Suppressor macrophage treated with lipopolysaccharide for 4 hours (primary cell): ENCODE measurements at places on chromosomes 1 and 21.

DNA sequence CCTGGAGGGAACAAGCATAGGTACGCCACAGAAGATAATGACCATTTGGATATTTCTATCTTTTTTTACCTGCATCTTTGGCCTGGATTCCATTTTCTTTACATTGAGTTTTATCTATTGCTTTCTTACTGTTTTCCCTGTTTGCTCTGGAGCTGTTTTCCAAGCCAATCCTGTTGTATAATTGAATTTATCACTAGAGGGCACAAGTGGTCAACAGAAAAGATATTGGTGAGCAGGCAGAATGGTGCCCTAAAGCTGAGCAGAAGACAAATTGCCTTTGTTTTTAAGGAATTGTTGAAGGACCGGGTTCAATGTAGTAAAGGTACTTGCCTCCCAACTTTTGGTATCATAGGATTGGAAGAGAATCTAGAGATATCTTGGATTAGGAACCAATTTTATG is 152.8 kb downstream of the PPP1R12B start:
- DNase-seq: peak; percentile 45

GRCh38 chr1:93816970-93817678 is 61.9 kb downstream of the DNTTIP2 start:
- peak; percentile 57 for DNase-seq

- DNase-seq: no peak
Measured at GRCh38 chr1:91759076-91759475, 126.9 kb downstream of the TGFBR3 start.

DNA sequence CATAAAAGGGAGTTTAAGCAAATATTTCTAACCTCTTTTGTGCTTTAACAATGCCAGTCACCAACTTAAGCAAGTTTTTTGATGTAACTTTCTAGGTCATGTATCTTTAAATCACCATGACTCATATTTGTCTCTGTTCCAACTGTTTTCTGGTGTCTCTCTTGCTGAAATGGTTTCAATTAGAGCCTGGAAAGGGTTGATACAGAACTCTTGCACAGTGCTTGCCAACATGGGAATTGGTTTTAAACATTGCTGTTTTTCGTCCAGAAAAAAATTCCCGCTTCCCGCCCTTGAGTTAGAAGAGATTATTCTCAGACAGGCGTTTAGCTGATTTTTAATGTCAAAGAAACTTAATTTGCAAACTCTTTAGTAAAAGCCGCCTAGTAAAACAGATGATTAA is 46.4 kb upstream of the SLC22A15 start:
- DNase-seq: no peak

DNA sequence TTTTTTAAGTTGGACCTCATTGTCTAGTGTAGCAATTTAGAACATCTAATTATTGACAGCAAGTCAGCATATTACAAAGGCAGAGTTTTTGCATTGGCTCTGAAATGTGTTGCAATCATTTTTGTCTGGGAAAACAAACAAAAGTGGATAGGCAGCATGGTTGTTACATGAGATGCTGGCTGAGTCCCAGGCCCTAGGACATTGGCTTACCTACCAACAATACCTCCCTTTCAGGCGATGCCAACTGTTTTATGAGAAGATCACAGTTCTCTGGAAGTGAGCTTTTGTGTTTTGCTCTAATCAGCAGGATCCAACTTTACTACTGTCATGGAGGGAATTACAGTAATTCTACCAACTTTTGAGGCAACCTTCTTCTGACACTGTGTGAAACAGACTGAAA is 71.5 kb upstream of the CXADR start:
- DNase-seq: no peak

- no peak for DNase-seq
Measured at GRCh38 chr1:28535180-28535579, 17.7 kb upstream of the TRNAU1AP start.

DNA sequence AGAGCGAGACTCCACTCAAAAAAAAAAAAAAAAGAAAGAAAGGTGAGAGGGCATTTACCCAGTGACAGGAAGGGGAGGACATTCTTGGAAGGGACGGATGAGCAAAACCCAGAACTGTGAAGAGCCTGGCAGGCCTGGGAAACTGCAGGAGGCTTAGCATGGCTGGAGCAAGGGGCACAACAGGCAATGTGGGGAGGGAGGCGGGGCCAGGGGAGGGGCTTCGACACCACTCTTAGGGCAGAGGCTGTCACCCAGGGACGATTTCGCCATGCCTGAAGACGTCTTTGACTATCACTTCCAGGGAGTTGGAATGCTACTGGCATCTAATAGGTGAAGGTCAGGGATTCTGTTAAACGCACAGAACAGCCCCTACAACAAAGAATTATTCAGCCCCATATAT is 184.0 kb downstream of the HUNK start:
- no peak for DNase-seq

- DNase-seq: no peak
Measured at GRCh38 chr1:202063093-202063492, 52.7 kb downstream of the ELF3 start.

DNA sequence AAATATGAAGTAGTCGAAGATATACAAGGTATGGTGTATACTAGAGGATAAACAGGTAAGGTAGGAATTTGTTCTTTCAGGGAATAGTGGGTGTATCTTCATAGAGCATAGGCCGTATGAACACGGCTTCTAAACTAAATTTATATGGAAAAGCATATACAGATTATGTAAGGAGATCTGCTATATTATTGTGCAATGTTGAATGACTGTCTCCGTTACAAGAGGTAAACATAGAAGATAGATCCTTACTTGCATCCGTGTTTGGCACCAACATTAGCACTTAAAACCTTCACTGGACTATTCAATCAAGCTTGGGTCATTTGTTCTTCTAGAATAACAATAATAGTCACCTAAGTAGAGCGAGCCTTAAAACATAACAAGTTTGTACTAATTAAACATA is 45.9 kb downstream of the CLEC20A start:
- no peak for DNase-seq

DNA sequence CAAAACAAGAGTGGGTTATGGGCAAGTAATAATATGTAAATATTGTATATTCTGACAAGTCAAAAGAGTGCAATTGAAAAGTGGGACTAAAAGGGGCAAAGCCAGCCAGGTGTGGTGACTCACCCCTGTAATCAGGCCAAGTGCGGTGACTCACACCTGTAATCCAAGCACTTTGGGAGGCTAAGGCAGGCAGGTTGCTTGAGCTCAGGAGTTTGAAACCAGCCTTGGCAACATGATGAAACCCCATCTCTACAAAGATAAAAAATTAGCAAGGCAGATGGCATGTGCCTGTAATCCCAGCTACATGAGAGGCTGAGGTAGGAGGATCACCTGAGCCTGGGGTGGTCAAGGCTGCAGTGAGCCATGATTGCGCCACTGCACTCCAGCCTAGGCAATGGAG is 304.0 kb downstream of the HHIPL2 start:
- no peak for DNase-seq

- DNase-seq: no peak
Measured at GRCh38 chr1:210901981-210902770, 231.8 kb downstream of the KCNH1 start.

DNA sequence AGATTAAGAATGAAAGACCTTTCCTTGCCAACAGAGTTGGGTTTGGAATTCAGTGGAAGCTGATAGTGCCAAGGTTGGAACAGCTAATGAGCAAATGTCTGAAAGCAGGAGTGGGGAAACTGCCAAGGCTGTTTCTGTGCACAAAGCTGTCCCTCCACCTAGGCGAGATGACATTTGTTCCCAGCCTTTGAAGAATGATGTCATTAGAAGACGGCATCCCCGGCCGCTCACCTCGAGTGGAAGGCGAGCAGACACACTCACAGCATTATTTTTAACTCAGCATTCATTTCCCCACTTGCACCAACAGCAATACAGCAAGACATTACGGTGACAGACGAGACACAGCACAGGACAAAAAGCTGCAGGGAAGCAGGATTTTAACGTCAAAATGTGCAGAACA is 463.9 kb downstream of the PCP4 start:
- no peak for DNase-seq

DNA sequence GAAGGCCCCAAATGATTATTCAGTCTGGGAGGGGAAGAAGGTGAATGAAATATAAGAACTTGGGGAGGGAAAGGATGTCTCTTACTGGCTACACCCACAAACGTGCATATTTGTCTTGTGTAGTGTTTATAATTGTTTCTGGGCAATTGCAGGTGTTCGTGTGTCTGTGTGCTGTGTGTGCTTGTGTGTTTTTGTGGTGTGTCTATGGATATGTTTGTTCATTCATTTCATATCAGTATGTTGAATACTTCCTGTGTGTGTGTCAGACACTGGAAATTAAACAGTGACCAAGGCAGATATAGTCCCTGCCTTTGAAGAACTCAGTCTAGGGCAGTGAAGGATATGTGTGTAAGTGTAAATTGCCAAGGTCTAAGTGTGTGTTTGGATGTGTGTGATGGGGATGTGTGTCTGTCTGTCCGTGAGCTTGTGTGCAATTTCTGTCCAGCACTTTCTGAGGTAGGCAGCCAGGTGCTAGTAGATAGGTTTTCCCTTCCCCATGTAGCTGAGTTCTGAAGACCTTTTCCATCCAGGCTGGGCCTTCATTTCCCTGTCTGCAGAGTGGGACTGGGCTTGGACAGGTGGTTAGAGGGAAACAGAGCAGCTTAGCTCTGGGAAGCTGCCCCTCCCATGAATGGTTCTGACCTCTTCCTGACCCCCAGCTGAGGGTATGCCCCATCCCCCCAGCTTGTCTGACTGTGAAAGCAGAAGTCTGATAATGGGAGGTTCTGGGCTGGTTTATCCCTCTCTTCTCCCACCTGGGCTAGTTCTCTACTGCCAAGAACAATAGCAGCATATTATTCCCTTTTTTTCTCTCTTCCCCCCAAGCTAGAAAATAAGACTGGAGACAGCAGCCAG is 3.8 kb downstream of the AGO1 start:
- DNase-seq: no peak

DNA sequence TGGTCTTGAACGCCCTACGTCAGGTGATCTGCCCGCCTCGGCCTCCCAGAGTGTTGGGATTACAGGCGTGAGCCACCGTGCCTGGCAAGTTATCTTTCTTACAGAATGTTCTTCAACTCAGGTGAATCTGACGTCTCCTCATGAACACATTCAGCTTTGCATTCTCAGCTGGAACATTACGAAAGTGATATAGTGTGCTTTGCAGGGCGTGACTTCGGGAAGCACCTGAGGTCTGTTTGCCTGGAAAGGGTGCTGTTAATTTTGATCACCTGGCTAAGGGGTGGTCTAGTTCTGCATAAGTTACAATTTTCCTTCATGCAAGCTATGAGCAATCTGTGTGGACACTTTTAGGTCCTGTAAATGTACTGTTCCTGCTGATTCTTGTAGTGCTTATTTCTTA is 16.3 kb upstream of the CLIC4 start:
- no peak for DNase-seq

GRCh38 chr1:46137916-46138315 is 5.5 kb upstream of the PIK3R3 start:
- no peak for DNase-seq

- no peak for DNase-seq
Measured at GRCh38 chr1:3598051-3598491, 13.2 kb downstream of the MEGF6 start.

- DNase-seq: no peak
Measured at GRCh38 chr1:223199094-223199647, 56.1 kb upstream of the TLR5 start.

- DNase-seq: peak; percentile 52
Measured at GRCh38 chr1:41740630-41741239, 178.0 kb downstream of the HIVEP3 start.

GRCh38 chr1:117658676-117659075 is 52.8 kb downstream of the TENT5C start:
- no peak for DNase-seq

DNA sequence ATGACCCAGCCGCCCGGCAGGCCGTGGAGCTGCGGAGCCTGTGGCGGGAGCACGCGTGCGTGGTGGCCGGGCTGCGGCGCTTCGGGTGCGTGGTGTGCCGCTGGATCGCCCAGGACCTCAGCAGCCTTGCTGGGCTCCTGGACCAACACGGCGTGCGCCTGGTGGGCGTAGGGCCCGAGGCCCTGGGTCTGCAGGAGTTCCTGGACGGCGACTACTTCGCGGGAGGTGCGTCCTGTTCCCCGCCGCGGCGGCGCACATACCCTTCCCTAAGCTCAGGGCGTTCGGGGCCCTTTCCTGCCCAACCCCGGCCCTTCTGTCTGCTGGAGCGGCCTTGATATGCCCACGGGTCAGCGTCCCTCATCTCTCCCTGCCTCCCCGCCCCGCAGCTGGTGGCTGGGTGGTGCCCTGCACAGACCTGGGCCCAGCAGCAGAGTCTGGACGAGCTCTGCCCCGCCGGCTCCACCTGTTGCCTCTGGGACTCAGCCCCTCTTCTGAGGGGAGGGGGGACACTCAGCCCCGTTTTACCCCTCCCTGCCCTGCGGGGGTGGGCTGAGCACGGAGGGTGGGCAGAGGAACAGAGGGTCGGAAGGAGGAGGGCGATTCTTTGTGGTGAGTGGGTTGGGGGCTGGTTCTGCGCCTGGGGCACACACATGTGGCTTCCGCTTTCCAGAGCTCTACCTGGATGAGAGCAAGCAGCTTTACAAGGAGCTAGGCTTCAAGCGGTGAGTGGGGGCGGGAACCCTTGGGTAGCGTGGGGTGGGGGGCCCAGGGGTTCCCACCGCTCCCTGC is 688 bp downstream of the PRXL2B start:
- peak; percentile 29 for DNase-seq

GRCh38 chr1:202659974-202660373 is 50.3 kb downstream of the SYT2 start:
- DNase-seq: no peak

DNA sequence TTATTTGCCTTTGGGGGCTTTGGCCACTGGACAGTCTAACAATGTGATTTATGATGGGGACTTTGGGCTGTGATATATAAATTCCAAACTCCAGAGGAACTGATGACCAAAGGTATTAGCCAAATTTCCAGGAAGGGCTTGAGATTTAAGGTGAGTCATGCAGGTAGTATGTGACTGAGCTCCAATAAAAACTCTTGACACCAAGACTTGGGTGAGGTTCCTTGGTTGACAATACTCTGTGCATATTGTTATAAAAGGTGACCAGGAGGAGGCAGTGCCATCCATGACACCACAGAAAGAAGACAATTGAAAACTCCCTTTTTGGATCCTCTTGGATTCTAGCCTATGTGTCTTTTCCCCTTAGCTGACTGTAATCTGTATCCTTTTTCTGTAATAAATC is 392.7 kb upstream of the LRRC7 start:
- no peak for DNase-seq

DNA sequence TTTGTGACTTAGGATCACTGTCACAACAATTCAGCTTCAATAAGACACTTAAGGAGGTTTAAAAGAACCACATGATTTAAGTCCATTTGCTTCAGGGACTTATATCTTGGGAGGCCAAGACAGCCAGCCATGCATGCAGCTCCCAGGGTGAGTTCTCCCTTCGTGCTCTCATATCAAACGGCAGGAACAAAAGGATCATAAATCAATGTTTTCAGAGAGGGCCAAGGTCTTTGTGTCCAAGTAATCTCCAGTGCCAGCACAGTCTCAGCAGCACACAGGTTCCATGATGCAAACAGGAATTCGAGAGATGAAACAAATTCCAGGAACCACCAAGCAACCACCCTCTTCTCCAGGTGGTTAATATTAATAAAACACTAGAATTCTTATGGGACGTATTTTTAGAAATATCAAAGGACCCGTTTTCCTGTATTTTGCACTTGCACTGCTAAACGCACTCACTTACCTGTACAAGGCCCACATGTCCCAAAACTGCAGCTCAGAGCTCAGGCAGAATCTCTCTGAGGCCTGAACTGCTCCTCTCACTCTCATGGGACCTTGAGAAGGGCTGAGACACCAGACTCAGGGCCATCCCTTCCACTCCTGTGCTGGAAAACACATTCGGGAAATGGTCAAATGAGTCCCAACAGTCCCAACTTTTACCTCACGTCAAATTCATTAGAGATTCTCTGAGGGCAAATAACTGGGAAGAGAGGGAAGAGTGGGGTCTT is 100.0 kb upstream of the RAB4A start:
- DNase-seq: no peak

GRCh38 chr1:3463013-3463385 is 8.5 kb downstream of the ARHGEF16 start:
- DNase-seq: no peak
